ENCODE measurements at places on chromosomes 7 and 10. TPM values are rescaled to one million over a fixed set of nuclear protein-coding genes. Genes with fewer than 3 reads are reported as not detected.

The BBS9 gene
- 4.5 TPM for total RNA-seq

GRCh38 chr7:41029072-41029499 is 673.8 kb downstream of the INHBA start:
- peak; percentile 100 for DNase-seq

- DNase-seq: no peak
Measured at GRCh38 chr10:123392182-123392963, 238.2 kb downstream of the BUB3 start.

DNA sequence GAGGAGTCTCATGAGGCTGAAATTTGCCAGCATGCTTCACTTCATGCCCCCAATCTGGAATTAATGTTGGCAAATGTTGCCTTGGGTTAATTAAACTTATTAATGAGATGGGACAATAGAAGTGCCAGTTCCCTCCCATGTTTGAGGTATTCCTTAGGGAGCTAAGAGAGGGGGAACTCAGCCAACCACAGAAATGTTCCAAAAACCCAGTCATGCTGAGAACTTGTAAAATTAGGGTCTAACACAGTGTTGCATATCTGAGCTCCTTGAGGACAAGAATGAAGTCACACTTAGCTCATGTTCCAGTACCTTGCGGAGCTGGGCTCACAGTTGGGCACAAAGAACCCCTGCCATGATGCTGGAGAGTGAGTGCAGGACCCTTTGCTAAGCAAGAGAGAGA is 89.4 kb downstream of the OAT start:
- no peak for DNase-seq

All from bronchial epithelial cell (primary cell).